NCI-H1105 treated with DMSO at 0.1 percent for 48 hours (cell line): ENCODE measurements at places on chromosomes 7 and 10.
A peak's percentile ranks its signal among the peaks of the same experiment; 100 is the strongest.

DNA sequence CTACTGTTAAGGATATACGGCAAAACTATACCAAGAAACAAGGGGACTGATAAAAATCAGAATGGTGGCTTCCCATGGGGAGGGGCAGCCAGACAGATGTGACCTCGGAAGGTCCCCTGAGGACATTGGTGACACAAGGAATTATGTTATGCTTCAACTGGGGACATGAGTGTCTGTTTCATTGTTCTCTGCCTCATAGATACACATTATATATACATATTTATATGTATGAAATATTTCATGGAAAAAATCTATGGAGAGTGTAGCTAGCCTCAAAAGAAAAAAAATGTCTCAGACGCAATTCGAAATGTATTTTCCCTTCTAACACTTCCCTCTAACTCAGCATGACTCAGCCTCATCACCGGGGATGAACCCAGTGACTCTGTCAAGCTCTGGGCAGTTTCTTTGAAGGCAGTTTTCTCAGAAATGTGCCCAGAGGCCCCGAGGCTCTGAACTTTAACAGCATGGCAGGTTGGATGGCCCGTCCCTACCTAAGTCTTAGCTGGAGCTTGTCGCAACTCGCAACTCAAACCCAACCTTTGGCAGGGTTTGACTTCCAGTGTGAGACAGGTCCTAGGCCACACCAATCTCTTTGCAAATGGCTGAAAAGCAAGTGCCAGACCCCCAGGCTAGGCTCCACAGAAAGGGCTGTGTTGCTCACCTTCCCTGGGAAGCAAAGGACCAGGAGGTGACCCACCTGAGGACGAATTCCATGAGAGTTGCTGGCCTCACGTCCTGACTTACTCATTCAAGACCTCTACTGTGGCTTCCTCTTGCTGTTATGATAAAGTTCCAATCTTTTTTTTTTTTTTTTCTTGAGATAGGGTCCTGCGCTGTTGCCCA lies 86.9 kb downstream of the CARD11 start:
- no peak for DNase-seq

GRCh38 chr7:102926783-102927140 lies 14.0 kb downstream of the LRRC17 start:
- no peak for DNase-seq

DNA sequence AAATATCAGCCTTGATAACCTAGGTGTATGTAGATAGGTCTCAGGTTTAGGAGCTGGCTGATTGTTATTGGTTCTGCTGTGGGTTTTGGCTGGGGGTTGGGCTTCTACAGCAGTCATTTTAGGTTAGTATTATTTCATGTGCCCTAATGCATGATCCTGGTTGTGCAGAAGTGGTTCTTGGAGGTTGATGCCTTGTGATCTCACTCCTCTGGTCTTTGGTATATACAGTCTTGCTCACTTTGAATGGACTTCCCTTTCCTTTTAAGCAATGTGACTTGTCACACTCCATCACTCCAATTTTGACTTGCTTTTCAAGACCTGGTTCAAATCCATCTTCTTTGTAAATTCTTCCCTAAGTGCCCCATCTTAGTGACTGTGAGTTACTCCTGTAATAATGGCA lies 188.9 kb downstream of the LRMDA start:
- no peak for DNase-seq

- DNase-seq: no peak
These were observed 467.5 kb upstream of the LRRN3 start for GRCh38 chr7:110623436-110623835.

DNA sequence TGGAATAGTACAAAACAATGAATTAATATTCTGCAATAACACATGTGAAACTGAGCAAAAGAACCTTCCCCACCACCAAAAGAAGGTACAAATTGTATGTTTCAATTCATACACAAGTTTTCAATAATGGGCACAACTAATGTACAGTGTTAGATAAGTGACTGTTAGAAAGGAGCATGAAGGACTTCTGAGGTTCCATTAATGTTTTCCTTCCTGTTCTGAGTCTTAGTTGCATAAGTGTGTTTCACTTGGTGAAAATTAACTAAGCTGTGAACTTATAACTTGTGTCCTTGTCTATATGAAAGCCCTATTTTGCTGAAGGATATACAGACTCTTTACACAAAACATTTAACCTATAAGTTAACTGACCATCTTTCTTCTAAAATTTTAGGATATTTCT lies 8.2 kb downstream of the GSAP start:
- DNase-seq: no peak

DNA sequence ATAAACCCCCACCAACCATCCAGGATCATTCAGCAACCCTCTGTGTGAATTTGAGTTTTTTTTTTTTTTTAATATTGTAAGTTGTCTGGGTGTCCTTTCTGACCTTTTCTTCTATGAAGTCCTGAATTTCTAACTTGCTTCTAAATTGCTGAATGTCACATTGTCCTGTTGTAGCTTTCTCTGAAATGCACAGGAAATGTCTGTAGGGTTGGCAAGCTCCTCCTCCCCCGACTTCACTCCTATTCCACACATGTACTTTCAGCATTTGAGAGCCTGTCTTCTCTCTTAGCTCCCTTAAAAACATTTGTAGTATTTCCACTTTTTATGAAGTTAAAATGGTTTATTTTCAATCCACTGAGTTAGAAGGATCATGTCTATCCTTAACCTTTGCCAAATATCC lies 3.3 kb upstream of the CNNM2 start:
- no peak for DNase-seq

DNA sequence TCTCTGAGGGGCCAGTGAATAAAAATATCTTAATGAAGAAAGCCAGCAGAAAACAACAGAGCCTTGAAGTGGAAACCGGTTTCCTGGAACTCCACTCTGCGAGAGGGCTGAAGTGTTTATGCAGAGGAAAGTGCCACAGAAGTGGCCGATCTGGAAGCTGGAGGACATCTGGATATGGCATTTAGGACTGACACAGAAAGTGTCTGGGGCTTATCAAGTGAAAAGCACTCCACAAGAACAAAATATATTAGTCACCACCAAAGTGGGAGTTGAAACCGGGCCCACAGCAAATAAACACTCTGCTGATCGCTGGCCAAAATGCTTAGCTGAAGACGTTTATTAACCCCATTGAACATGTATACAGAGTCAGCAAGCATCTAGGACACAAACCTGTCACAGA lies 7.8 kb downstream of the NOD1 start:
- DNase-seq: peak; percentile 84

DNA sequence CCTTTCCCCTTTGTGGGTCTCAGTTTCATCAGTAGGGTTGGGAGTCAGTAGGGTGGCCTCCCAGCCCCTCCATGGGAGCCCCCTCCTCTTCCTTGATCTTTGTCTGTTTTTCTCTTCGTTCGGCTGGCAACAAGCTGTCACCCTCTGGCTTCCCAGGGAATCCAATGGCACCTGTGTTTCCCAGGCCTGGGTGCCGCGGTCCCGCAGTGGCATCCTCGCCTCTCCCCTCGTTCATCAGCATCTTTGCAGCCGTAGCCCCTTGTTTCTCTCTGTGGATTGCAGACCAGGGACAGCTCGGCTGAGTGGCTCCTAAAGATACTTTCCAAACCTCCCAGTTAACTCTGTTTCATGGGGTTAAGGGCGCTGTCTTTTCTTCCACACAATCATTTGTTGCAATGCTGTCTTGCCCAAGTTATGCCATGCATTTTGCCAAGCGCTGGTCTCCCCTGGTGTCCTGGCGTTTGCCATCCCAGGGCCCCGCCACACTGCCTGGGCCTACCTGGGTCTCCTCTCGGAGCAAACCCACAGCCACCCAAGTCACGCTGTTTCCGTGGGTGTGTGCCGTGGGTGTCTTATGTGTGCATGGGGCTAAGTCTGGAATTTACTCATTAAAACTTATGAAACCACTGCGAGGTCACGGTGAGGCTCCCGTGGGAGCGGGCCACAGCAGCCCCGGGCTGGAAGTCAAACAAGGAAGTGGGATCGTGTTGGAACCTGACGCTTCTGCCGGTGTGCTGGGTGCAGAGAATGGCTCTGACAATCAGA lies 189.4 kb upstream of the SHH start:
- DNase-seq: no peak

- peak; percentile 7 for DNase-seq
These were observed 10.9 kb upstream of the LGI1 start for GRCh38 chr10:93746844-93747284.

DNA sequence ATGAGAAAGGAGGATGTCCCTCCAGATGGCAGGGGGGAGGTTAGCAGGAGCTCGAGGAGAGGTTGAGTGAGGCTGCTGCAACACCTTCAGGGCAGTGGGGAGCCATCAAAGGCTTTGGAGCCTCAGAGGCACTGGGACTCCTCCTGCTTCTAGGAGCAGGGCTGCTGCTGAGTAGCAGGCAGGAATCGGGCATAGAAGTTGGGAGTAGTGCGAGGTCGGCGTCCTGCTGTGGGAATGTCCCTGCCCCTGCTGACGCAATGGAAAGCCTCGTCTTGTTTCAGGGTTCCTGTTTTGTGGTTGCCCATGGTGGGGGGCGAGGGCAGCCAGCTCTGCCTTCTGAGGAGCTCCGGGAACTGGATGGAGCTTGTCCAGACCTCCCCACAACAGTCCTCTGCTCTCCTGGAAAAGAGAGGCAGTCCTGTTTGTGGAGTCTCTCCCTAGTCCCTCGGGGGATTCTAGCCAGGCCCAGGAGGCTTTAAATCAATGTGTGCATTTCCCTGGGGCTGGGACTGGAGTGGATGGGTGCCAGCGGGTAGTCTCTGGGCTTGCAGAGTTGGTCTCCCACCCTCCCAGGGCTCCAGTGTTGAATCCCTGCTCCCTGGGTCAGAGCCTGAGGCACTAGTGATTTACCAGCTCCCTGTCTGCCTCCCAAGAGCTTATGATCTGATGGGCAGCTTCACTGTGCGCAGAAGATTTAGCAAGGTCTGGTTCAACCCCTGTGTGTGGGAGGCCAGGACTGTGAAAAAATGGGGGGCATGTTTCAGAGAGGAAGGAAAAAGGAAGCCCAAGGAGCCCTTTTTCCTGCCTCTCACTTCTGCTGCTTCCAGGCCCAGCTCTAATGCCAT lies 98.7 kb upstream of the PPIF start:
- DNase-seq: no peak

DNA sequence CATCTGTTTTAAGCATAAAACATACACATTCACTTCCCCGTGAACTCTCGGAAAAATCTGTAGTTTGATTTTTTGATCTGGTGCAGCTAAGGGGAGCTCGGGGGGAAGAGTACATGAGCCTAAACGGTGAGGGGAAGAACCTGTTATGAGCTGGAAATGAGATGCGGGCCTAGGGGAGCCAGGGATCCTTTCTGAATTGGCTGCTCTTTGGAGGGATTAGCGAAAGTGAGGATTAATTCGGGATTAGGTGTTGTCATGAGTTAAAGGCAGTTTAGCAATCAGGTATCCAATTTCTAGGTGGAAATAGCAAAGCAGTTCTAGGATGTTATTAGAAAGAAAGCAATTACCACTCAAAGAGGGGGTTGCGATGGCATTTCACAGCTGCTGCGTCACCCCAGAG lies 51.1 kb upstream of the ADARB2 start:
- DNase-seq: no peak

DNA sequence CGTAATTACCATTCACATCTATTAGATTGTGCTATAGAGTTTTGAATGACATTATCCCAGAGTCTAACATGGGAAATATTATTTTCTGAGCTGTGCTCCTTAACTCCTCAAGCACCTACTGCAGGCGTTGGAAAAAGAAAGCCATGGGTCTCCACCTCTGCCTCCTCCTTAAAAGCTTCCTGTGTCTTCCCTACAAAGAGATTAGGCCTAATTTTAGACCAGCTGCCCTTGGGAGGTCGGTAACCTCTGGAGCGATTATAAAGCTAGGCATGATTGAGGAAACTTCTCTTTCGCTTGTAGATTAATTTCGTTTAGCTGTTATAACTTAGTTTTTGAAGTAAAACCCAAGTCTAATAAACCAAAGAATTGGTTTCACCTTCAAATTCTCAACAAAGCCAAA lies 75.2 kb downstream of the PLXDC2 start:
- DNase-seq: no peak

GRCh38 chr7:104955276-104955675 lies 58.7 kb upstream of the KMT2E start:
- DNase-seq: no peak

GRCh38 chr10:32348297-32349198 lies 1.6 kb upstream of the EPC1 start:
- no peak for DNase-seq

DNA sequence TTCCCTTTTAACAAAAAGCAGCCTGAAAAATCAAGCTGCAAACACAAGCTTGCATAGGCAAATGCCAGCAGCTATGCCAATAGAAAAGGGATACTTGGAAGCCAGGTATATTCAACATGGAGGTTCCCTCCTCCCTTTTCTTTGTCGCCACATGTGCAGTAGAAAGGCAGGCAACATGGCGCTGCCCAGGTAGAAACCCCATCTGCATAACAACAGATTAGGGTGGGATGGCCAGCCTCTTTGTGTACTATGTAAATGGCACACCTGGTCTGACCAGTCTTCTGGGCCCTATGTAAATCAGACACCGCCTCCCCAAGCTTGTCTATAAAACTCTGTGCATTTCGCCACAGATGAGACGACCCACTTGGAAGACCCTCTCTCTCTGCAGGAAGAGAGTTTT lies 58.1 kb downstream of the CCDC3 start:
- no peak for DNase-seq

DNA sequence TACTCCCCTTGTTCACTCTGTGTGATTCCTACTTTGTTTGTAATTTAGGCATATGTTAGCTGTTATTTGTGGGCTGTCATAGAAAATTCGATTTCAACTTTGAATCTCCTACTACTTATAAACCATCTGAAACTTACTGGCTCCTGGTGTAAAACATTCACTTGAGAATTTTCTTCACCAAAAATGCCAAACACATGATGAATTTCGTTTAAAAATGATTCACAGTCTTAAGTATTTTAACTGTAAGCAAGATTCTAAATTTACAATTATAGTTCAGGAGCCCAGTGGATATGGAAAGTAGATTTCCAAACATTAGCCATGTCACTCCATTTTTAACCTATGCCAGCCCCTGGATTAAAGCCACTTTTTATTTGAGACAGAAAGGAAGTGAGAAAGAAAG lies 3.1 kb downstream of the CPED1 start:
- DNase-seq: no peak

DNA sequence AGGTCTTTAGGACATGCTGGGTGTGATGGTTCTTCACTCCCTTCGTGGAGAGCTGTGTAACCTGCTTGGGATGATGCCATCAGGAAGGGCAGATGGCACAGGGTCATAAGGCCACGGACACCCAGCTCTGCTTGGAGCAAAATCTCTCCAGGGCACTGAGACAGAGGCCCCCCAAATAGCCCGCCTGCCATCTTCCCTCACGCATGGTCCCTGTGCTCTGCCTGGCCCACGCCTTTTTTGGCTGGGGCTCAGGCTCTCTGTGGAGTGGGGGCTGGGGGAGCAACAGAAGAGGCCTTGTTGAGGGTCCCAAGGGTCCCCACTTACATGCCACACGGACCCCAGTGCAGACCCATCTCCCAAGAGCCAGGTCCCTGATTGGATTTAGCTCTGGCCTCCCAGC lies 93.3 kb upstream of the RET start:
- DNase-seq: no peak

GRCh38 chr10:14879124-14879927 lies 660 bp downstream of the SUV39H2 start:
- no peak for DNase-seq

- no peak for DNase-seq
These were observed 2.2 kb upstream of the FZD8 start for GRCh38 chr10:35644050-35644950.
